ENCODE measurements at places on chromosomes 4 and X.

DNA sequence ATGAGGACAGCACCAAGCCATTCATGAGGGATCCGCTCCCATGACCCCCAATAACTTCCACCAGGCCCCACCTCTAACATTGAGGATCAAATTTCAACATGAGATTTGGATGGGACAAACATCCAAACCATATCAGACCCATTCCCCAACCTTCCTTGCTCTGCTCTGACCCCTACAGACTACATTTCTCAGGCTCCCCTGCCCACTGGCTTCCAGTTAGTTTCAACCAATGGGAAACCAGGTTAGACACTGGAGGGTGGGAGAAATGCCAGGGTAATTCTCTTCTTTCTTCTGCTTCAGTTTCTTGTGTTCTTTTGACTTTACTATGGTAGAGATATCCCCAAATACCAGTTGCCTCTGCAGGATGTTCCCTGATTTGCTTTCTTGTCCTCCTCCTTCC, 125.7 kb downstream of the CLCN4 start:
- DNase-seq, result no peak

- no peak for DNase-seq
Observed at GRCh38 chrX:152886716-152887115, 11.2 kb upstream of the ZNF185 start.

GRCh38 chr4:3372933-3373465, 68.8 kb upstream of the HGFAC start:
- DNase-seq, result no peak

- no peak for DNase-seq
Observed at GRCh38 chrX:30586516-30586915, 8.9 kb upstream of the TASL start.

- DNase-seq, result no peak
Observed at GRCh38 chr4:83782591-83782990, 246.7 kb downstream of the GPAT3 start.
